ENCODE measurements at places on chromosomes 12 and 14.
A peak's percentile ranks its signal among the peaks of the same experiment; 100 is the strongest.

GRCh38 chr14:96038558-96038919 lies 623 bp upstream of the C14orf132 start:
- DNase-seq: no peak

GRCh38 chr14:56181681-56182085 lies 63.5 kb downstream of the PELI2 start:
- DNase-seq: peak; percentile 53

GRCh38 chr12:130154276-130155070 lies 7.8 kb upstream of the FZD10 start:
- DNase-seq: no peak

GRCh38 chr12:93733928-93734327 lies 56.8 kb downstream of the CRADD start:
- DNase-seq: no peak

GRCh38 chr12:108047071-108047550 lies 82.0 kb upstream of the WSCD2 start:
- peak; percentile 4 for DNase-seq

DNA sequence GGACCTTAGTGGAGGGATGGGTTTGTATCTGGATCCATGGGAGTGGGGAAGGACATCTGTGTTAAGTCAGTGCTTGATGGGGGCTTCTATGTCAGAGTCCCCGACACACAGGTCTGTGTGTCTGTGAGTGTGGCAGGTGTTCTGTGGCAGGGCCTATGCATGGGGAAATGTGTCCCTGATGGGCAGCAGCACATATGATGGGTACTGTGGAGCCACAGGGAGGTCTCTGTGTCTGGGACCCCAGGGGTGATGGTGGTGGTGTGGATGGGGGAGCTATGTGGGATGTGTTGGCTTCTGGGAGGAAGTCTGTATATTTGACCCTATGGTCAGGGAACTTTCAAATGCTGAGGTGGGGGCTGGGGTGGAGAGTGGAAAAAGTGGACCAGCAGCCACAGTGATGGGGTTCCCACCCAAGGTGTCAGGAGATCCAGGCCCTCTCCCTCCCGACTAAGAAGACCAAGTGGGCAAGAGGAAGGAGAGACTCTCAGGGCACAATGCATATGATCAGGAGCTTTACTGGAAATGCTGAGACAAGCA lies 16.5 kb downstream of the KRT7 start:
- no peak for DNase-seq

GRCh38 chr12:113048716-113049127 lies 7.8 kb upstream of the DTX1 start:
- DNase-seq: peak; percentile 76

DNA sequence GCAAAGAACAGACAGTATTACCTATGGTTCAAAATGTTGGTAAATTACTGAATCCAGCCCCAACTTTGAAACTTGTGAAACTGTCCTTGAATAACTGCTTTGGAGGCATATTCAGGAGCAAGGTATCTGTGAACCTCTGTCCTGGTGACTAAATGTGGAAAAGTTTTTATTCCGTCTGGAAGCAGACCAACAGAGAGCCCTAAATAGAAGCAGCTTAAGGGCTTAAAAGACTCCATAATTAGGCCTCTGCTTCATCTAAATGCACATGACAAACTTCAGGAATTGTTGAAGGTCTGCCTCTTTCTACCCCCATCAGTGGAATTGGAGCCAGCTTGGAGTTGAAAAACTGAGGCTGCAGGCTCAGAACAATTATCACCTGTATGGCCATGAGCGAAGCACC lies 276.5 kb downstream of the KCNH5 start:
- no peak for DNase-seq

DNA sequence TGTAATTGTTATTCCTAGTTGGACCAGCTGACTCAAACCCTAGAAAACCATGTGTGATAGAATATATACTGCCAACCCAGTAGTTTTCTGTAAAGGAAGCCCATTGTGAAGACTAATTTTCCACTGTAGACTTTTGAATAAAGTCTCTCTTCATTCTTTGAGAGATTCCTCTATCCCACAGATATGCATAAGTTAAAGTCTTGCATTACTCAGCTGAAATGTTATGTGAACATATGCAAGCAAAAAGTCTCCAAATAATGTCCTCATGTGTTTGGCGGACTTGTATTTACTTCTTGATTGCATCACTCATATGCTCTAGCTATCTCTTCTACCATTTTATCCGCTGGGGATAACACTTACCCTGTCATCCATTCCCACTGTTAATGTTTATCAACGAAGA lies 35.1 kb upstream of the OTOGL start:
- DNase-seq: peak; percentile 22

DNA sequence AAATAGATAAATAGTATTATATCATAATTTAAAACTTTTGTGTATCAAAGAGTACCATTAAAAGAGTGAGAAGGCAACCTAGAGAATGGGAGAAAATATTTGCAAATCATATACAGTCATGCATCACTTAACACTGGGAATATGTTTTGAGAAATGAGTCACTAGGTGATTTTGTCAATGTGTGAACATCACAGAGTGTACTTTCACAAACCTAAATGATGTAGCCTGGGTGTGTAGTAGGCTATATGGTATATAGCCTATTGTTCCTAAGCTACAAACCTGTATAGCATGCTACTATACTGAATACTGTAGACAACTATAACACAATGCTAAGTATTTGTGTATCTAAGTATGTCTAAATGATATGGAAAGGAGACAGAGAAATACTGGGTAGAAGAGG lies 48.0 kb upstream of the ARID2 start:
- DNase-seq: peak; percentile 24

DNA sequence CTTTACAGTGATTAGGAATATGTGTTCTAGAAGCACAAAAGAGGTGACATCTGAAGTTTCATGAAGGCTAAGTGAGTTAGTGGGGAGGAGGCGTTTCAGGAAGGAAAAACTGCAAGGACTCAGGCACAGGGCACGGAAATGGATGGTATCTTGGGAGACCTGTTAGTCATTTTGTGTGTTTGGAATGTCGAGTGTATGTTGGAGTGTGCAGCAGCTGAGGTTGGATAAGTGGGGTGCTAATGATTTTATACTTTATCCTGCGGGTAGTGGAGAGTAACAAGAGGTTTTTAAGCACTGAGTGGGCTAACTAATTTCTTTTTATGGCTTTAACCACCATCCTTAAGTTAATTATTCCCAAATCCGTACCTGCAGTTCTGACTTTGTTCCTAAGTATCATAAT lies 571.5 kb upstream of the FBXO33 start:
- no peak for DNase-seq

DNA sequence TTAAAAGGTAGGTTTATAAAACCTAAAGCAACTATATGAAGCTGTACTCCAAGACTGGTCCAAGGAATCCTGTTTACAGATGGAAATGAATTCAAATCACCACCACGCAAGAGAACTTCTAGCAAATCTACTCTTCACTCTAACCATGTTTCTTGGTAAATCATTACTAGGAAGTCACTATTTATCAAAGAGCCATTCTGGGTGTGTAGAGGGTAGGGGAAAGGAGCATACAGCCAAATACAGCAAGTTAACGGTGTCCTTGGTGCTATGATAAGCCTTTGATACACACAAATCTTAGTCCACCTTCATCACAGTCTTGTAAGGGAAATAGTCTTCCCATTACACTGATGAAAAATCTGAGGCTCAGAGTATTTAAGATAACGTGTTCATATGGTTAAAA lies 16.8 kb downstream of the NIN start:
- no peak for DNase-seq

DNA sequence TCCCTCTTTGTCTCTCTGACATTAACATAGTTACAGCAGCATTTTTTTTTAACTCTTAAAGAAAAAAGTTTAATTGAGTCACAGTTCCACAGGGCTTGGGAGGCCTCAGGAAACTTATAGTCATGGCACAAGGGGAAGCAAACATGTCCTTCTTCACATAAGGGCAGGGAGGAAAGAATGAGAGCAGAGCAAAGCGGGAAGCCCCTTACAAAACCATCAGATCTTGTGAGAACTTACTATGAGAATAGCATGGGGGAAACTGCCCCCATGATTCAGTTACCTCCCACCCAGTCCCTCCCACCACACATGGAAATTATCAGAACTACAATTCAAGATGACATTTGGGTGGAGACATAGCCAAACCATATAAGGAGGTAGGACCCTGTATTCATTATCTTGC lies 96.2 kb downstream of the PLBD1 start:
- DNase-seq: no peak

- DNase-seq: no peak
These were observed 15.2 kb downstream of the NAA30 start for GRCh38 chr14:57405562-57405961.

- DNase-seq: peak; percentile 45
These were observed 53.4 kb upstream of the ANO4 start for GRCh38 chr12:100741084-100741711.

- no peak for DNase-seq
These were observed 12.7 kb downstream of the C14orf132 start for GRCh38 chr14:96051642-96052540.

DNA sequence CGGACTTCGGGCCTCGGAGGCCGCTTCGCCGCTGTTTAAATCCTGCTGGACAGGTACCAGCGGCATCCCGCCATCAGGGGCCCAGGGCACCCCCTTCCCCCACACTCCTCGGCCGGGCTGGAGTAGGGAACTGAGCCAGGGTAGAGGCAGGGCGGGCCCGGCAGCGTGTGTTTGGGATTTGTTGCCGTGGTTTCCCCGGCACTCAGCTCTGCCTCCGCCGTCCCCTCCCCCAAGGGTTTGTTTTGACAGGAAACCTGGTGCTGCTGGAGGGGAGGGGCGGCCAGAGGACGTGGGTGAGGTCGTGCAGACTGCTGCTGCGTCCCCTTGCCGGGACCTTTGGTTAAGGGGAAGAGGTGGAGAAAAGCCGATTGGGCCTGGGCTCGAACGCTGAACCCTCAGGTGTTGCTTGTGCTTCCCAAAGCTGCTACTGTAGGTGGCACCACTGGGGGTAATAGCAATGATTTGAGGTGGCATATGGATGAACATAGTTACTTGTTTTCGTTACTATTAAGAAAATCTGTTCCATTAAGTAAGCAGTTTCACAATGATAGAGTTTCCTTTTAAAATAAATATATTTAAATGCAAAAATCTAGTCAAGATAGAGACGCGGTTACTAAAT lies 778 bp downstream of the TCP11L2 start:
- DNase-seq: peak; percentile 75

- DNase-seq: no peak
These were observed 125.8 kb downstream of the VRK1 start for GRCh38 chr14:96922986-96923385.

- peak; percentile 73 for DNase-seq
These were observed 333.0 kb downstream of the CCER1 start for GRCh38 chr12:90621927-90622326.

- no peak for DNase-seq
These were observed 54.0 kb upstream of the CISTR start for GRCh38 chr12:53805791-53806190.

GRCh38 chr14:35553808-35554207 lies 19.8 kb downstream of the INSM2 start:
- peak; percentile 58 for DNase-seq

- DNase-seq: no peak
These were observed 42.1 kb downstream of the DRAM1 start for GRCh38 chr12:101919447-101919846.

DNA sequence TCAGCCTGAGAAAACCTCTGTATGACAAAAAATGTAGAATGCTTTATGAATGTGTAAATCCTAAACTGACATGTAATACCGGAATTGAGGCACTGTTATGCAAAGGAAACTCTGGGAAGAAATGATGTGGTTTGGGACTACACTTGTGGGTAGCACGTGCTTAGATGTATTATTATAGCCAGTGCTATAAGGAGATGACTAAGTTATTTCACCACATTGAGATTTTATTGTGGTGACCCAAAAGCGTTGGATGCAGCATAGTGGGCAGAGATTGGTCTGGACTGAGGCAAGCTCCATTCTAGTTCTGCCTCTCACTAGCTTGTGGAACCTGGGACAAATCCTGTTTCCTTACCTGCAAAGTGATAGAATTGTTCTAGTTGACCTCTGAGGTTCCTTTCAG lies 172.2 kb downstream of the SNAPC1 start:
- DNase-seq: peak; percentile 91

DNA sequence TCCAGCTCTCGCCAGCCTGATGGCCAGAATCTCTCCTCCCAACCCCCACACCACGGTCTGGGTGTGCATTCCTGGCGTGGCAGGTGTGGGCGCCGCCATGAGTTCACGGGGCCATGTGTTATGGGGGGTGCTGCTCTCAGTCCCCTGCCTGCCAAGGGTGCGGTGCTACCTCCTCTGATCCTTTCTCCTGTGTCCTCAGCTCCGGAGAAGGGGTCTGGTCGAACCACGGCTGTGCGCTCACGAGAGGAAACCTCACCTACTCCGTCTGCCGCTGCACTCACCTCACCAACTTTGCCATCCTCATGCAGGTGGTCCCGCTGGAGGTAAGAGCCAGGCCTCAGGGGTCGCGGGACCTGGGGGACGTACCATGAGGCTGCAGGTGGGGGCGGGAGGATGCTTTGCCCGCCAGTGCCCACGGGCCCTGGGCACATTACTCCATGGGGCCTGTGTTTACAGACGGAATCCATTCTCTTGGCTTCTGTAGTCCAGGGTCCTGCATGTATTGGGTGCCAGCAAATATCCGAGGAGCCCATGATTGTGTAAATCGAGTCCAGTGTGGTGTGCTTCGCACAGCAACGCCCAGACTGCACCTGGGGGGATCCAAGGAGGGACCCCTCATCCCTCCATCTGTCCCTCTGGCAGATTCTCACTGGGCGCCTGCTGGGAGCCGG lies 130.8 kb downstream of the ADGRD1 start:
- no peak for DNase-seq

DNA sequence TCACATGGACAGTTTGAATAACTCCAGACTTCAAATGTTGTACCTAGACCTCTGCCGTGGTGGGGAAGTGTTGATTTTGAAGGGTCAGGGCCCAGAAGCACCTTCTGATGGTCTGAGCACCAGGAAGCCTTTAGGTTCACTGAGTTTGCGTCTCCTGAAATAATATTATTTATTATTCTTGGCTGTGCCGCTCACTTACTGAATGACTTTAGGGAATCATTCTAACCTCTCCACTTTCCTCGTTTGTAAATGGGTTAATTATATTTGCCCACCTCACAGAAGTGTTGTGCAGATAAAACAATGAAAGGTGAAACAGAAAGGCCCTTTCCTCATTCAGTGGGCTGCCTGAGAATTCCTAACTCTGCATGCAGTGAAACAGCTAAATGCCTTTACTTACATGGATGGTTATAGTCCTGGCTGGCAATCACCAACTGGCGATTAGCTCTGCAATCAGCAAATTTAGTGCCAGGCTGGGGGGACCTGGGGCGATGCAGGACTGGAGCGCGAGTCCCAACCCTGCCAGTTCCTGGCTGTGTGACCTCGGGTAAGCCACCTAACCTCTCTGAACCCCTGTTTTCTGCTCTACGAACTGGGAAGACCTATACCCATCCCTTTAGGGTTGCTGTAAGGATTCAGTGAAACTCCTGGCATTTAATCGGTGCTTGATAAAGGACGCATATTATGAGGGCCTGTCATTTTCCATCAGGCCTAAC lies 57.5 kb downstream of the MAP1LC3B2 start:
- no peak for DNase-seq

GRCh38 chr12:78087363-78087675 lies 256.6 kb downstream of the NAV3 start:
- DNase-seq: peak; percentile 25

GRCh38 chr14:29222671-29223268 lies 456.2 kb downstream of the FOXG1 start:
- peak; percentile 74 for DNase-seq

GRCh38 chr12:65208964-65209654 lies 39.7 kb downstream of the LEMD3 start:
- no peak for DNase-seq

- no peak for DNase-seq
These were observed 41.4 kb downstream of the SLC17A8 start for GRCh38 chr12:100398307-100398706.
